ENCODE measurements at places on chromosomes 7 and 10.

DNA sequence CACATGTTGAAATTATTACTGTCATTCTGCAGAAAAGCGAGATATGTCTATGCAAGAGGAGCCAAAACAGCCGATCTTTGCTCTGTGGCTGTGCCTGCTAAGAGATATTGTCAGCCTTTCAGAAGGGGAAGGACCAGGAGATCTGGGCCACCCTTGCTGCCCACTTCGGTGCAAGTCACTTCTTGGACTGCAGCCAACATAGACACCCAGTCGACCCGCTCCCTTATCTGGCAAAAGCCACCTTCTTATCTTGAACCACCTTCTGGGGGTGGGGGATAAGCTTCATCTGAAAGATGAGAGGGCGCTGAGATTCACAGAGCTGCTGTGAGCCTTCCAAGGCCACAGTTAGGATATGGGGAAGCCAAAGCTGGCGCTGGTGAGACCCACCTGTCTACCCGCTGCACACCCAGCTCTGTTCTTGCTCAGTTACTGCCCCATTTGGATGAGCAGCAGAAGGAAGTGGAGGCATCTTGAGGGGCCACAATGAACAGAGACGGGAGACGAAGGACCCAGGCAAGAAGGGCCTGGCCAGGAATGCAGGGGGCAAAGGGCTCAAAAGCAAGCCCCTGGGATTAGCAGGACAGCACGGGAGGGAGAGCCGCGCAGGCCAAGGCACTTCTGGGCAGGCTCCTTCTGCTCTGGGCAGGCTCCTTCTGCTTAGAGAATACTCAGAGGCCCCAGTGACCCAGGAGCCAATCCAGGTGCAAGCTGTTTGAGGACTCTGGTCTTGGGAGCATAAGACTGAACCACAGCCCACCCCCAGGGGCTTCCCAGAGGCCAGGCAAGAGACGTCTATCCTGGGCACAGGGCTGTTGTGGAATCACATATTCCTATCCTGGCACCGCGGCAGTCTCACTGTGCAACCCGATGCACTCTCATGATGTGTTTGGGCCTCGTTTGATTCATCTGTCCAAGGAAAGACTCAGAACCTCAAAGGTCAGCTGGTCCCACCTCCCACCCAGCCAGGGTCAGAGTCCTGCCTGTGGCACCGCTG lies 38.4 kb upstream of the NPFFR1 start:
- DNase-seq, result no peak

DNA sequence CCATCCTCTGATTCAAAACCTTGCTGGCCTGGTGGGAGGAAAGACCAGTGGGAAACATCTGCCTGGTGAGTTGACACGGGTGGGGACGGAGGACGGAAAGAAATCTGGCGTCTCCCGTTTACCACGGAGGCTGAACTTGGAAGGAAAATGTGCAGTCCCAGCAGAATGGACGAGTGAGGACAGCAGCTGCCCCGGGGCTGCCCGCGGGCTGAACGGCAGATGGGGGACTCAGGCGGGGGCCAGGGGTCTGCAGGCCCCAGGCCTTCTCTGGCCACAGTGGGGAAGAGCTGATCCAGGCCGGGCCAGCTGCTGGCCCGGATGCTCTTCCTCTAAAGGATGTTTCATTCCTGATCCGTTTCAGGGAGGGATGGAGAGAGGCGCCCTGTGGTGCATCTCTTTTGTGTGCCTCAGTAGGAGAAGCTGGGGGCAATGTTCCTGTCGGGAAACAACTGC lies 147.5 kb upstream of the CHST15 start:
- no peak for DNase-seq

DNA sequence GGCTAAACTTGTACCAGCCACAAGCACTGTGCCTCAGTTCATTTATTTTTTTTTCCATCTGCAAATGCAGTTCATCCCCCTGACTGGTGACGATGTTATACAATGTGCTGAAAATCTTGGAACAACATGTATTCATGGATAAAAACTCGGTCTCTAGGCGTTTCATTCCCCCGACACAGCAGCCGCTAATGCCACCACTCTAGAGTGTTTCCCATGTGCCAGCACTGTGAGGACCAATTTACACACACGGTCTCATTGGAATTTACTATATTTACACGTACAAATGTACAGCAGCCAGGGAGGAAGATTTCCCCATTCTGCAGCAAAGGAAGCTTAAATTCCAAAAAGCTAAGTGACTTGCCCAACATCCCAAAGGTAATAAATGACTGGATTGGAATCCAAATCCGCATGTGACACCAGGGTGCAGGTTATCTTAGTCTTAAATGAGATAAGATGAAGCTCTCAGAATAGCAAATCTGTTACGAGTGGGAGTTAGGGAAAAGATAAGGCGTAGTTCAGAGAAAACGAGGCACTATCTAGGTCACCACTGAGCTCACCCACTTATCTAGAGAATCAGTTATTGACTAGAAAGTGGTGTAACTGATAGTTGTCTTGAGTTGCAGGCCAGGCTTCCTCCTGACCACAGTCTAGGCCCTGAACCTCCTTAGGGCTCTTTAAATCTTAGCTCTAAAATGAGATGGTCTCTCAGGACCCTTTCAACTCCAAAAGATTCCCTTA lies 36.7 kb downstream of the FAM107B start:
- no peak for DNase-seq

DNA sequence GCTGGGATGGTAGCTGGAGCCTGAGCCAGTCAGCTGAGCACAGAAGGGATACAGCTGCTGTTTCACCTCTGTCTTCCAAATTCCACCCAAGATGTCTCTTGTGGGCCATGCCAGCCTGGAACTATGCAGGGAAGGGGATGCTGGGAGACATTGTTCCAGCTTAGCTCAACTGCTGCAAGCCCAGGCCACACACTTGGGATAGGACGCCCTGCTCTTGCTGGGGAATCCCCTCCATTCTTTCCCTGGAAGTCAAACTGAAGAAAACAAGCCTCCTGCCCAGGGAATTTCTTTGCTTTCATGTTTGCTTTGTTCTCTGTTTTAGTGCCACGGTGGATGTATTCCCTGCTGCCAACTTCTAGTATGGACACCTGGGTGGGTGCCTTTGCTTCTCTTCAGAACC lies 55.2 kb upstream of the CDK13 start:
- DNase-seq, result no peak

DNA sequence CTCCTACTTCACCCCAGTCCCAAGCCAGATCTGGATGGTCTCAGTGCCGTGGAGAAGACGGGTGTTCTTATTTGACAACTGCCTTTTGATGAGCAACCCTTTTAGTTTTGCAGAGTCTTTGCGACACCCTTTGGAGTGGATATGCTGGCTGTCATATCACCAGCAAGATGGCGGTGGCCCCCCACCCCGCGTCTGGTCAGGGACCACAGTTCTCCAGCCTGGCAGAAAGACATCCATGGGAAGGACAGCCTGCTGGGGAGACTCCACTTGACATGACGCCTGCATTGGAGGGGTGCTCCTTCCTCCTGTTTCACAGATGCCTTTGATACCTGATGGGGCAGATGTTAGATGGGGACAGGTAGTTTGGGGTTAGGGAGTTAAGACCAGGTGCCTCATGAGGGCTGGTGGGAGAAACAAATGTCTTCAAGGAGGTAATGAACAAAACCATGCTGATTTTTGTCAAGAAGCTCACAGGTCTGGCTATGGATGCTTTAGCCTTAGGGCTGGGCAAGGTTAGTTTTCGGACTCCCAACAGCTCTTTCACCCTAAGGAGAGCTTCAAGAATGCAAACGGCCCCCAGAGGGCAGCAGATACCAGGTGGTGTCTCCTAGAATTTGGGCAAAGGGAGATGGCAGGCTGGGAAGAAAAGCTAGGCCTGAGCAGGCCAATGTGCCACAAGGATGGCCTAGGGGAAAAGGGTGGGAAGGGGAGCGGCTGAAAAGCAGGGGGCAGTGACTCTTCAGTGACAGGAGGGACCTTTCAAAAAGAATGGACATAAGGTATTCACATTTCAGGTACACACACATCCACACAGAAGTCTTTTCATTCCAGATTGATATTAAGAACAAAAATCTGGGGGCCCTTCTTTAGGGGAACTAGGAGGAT lies 95.2 kb downstream of the CLEC2L start:
- peak; percentile 48 for DNase-seq

GRCh38 chr7:24340727-24341126 lies 56.7 kb downstream of the NPY start:
- no peak for DNase-seq

DNA sequence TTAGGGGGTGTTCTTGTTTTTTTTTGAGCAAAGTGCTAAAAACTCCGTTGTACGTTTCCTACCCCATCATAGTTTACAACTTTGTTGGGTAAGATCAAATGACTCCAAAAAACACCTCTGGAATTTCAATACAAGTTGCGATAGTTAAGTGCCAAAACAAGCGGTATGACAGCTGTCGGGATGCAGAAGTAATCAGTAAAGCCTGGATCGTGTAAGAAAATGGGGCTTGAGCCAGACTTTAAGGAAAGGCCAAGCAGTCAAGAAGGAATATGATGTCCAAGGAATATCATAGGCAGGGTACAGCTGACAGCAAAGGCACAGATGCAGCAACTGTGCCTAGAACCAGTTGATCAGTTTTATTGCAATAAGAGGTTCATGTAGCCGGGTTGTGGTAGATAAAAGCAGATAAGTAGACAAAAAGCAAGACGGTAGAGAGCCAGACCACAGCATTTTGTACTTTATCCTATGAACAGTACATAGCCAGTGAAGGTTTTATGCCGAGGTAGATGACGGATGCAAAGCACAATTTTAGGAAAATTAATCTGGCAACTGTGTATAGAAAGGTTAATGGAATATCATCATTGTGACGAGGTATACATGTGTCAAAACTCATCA lies 45.5 kb downstream of the UBE2H start:
- DNase-seq, result no peak

DNA sequence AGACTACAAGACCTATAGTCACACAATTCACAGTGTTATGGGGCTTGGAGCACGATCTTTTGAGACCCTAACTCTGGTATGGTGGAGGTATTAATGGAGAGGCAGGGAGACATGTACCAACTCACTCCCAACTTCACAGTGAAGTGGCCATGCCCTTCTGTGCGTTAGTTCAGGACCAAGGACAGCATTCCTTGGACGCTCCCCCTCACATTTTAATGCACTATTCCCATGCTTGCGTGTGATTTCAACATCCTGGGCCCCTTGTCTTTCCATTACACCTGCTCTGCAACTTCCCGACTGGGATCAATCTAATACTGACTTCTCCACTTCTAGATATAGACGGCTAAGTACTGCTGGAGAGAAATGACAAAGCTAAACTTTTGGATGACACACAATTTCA lies 72.7 kb downstream of the PLCE1 start:
- no peak for DNase-seq

DNA sequence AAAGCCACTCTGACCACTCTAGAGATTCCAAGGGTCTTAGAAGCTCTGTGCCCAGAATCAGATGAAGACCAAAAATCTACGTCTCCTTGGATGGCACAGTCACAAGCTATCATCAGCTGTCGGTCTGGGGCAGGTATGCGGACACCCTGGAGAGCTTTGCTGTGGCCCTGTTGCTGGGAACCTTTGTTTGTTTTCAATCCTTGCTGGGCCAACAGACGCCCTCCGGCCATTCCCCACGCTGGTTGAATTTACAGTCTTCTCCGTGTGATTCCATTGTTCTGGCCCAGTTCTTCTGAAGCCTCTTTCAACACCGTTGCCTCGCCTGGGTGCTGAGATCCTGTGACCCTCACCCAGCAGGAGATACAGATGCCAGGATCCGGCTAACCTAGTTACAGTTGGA lies 149.4 kb upstream of the PFKP start:
- no peak for DNase-seq

DNA sequence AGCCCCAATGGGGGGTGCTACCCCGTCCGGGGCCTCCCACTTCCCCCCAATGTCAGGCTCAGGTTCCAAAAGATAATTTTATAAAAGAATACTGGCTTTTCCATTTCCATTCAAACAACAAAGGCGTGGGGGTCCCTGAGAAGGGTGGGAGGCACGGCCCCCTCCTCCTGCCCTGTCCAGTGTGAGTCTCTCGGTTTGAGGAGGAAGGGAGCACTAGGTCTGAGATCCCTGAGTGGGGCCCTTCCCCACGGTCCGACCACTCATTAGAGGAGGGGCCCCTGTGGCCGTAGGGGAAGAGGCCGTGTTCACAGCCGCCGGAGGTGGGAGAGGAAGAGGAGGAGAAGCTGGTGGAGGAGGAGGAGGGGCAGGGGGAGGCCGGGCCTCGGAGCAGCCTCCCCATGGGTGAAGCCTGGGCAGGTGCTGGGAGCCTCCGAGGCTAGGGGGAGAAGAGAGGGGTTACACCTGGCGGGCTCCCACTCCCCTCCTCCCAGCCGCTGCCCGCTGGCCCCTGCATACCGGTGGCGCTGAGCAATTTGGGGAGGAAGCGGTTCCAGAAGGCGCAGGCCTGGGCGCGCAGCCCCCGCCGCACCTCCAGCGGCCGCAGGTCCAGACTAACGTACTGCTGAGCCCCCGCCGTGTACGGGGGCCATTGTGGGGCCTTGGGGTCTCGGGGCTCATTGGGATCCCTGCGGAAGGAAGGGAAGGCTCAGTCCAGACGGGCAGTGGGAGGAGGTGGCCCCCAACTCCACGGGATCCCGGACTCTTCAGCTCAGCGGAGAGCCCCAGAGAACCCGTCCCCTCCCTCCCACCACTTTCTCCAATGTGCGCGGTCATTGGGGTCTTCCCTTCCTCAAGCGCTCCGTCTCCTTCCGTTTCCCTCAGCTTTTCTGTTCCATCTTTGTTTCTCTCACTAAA lies 1.4 kb upstream of the UFSP1 start:
- no peak for DNase-seq

DNA sequence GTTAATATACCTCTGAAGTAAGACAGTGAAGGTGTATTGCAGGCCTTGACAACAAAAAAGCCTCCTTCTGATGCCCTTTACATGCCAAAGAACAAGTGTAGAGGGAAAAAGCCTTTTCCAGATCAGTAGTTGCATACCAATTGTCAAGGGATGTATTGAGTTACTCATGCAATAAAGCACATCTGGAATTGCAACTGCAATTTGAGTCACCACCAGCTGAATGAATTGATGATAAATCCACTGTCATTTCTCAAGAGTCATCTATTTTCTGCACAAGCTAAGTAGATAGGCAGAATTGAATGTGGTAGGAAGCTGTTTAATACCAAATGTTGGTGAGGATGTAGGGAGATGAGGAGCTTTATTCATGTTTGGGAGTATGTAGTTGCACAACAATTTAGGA lies 325.9 kb upstream of the SMIM30 start:
- no peak for DNase-seq
